Fibroblast of skin of scalp (primary cell): ENCODE measurements at places on chromosomes 2 and 18.

- no peak for DNase-seq
These were observed 68.7 kb downstream of the STK39 start for GRCh38 chr2:168178520-168179324.

DNA sequence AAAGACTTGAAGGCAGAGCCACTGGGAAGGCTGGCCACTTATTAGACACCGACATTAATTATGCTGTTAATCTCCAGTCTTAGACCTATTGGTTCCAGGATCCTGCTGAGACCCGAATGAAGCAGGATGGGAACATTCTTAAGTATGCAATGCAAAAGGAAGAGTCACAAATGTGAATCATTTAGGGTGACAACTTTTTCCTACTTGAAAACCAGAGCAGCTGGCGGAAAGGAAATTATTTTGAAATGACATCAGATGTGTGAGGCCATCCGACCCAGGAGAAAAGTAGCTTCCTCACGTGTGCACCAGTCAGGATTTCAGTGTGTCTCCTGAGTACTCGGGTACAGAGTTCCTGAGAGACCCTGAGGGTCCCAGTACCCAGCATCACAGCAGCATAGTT lies 222.9 kb upstream of the NCKAP5 start:
- DNase-seq: peak; percentile 94

GRCh38 chr2:182818925-182819324 lies 47.5 kb downstream of the FRZB start:
- DNase-seq: no peak

DNA sequence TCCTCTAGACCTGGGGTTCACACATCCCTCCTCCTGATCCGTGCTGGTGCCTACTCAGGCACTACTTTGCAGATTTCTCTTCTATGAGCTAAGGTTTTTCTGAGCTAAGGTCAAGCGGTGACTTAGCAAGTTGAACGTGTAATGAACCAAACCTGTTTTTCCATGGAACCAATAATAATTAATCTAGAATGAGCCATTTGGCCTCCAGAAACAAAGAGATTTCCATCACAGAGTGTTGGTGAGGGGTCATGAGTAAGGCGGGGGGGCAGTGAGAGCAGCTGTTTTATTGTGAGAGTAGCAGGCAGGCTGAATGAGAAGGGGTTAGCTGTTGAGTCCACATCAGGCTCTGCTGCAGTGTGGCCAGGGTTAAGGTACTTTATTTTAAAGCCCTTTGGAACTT lies 112.0 kb upstream of the FOSL2 start:
- no peak for DNase-seq

- DNase-seq: no peak
These were observed 899.7 kb upstream of the VRK2 start for GRCh38 chr2:57146951-57147350.

DNA sequence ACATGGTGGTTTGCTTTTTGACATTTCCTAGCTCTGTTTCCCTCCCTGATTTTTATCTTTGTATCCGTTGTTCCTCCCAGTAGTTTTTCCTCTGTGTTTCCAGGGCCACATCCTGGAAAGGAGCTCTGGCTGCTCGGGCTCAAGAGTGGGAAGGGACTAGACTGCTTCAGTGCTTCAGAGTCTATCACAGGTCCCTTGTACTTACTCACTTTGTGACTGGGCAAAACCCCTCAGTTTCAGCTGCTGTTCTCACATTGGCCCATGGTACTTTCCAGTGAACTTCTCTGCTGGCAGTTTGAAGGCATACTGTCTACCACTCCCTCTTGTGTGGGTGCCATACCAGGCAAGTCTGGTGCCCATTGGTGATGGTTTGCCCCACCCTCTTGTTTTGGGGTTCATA lies 7.5 kb upstream of the STAMBP start:
- DNase-seq: no peak
